ENCODE measurements at places on chromosomes 2 and 18.

DNA sequence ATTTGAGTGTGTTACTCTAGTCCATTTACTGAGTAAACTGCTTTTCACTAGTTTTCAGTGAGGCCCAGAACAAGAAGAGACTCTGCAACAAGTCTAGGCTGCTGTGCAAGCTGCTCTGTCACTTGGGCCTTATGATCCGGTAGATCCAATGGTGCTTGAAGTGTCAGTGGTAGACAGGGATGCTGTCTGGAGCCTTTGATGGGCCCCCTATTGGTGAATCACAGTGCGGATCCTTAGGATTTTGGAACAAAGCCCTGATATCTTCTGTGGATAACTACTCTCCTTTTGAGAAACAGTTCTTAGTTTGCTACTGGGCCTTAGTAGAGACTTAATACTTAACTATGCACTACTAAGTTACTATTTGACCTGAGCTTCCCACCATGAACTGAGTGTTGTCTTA is 150.2 kb downstream of the TMEFF2 start:
- H3K4me1 ChIP-seq, result peaks cover 2% of the 10 kb centered on the region
- H3K27ac ChIP-seq, result no peak overlapping the region
- no peak for DNase-seq
- H3K27me3 ChIP-seq, result no peaks in the 10 kb centered on the region

DNA sequence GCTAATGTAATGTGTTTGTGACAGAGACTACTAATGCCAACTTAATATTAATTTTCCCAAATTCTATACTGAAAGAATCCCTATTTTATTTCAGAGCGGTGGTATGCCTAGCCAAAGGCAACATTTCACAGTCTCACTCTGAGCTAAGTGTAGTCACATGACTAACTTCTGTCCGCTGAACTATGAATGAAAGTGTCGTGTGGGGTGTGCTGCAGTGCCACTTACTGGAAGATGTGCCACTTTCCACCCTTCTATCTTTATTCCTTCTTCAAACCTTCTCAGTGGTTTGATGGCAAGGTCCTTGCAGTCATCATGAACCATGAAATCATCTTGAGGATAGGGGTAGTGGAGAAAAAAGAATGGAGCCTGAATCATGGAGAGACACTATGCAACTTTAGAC is 47.3 kb upstream of the C1D start:
- peaks cover 3% of the 10 kb centered on the region for H3K27me3 ChIP-seq
- no peaks in the 10 kb centered on the region for H3K36me3 ChIP-seq
- no peak overlapping the region for H3K4me3 ChIP-seq
- H3K4me1 ChIP-seq, result no peaks in the 10 kb centered on the region
- DNase-seq, result no peak
- H3K27ac ChIP-seq, result no peak overlapping the region

- no peak for DNase-seq
- H3K36me3 ChIP-seq, result peaks cover 8% of the 10 kb centered on the region
- peak overlapping the region; percentile 94 for H3K4me3 ChIP-seq
- no peak overlapping the region for H3K27ac ChIP-seq
- peaks cover 2% of the 10 kb centered on the region for H3K4me1 ChIP-seq
These were observed 467 bp upstream of the WDR35 start for GRCh38 chr2:19990416-19990728.

- no peak overlapping the region for H3K4me3 ChIP-seq
- no peaks in the 10 kb centered on the region for H3K27me3 ChIP-seq
- no peak overlapping the region for H3K27ac ChIP-seq
- DNase-seq, result no peak
These were observed 266.7 kb upstream of the HDAC4 start for GRCh38 chr2:239667431-239667985.

- no peak overlapping the region for H3K27ac ChIP-seq
- H3K27me3 ChIP-seq, result no peaks in the 10 kb centered on the region
- no peak for DNase-seq
- H3K4me1 ChIP-seq, result no peaks in the 10 kb centered on the region
- H3K4me3 ChIP-seq, result no peak overlapping the region
These were observed 70.5 kb upstream of the CCBE1 start for GRCh38 chr18:59767732-59768131.
